ENCODE measurements at places on chromosomes 6 and 20.

DNA sequence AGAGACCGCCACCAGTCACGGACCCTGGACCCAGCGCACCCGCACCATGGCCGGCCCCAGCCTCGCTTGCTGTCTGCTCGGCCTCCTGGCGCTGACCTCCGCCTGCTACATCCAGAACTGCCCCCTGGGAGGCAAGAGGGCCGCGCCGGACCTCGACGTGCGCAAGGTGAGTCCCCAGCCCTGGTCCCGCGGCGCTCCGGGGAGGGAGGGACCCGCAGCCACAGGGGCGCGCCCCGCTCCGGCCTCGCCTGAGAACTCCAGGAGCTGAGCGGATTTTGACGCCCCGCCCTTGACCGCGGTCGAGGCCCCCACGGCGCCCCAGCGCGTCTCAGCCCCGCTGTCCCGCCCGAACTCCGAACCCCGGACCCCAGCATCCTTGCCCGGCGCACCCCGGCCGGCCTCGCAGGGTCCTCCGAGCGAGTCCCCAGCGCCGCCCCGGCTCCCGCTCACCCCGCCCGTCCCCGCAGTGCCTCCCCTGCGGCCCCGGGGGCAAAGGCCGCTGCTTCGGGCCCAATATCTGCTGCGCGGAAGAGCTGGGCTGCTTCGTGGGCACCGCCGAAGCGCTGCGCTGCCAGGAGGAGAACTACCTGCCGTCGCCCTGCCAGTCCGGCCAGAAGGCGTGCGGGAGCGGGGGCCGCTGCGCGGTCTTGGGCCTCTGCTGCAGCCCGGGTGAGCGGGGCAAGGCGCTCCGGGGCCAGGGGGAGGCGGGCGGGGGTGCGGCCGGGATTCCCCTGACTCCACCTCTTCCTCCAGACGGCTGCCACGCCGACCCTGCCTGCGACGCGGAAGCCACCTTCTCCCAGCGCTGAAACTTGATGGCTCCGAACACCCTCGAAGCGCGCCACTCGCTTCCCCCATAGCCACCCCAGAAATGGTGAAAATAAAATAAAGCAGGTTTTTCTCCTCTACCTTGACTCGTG lies at the start of gene OXT:
OXT (plus strand) TSS at position 11 of the 920 bp plus-strand sequence; CDS start at position 47, 36 bp downstream.
- no peak for DNase-seq

- DNase-seq: no peak
Measured at GRCh38 chr20:21519136-21519584, 5.3 kb upstream of the NKX2-2 start.

DNA sequence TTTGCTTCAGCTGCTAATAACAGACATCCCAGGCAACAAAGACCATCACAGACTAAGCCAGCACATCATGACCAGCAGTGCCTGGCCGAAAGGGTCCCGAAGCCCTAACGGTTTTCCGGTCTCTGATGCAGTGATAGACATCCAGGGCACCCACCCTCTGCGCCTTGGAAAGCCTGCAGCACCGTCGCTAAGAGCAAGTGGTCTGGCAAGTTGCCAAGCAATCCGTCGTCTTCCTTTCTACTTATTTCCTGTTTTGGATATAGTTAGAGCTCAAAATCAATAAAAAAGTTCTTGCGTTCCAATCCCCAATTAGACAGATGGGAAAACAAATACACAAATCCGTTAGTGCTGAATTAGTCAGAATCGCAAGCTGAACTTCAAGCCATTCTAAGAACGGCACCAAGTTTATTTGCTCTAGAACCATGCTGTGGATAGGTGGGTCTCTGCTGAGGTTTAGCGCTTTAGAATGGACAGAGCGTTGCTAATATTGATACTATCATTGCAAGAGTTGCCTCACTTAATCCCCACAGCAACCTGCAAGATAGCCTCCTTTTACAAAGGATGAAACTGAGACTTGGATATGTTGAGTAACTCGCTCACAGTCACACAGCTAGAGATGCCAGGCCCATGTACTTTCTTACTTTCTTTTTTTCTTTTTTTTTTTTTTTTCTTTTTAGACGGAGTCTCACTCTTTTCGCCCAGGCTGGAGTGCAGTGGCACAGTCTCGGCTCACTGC lies 163.3 kb upstream of the SNX9 start:
- no peak for DNase-seq

DNA sequence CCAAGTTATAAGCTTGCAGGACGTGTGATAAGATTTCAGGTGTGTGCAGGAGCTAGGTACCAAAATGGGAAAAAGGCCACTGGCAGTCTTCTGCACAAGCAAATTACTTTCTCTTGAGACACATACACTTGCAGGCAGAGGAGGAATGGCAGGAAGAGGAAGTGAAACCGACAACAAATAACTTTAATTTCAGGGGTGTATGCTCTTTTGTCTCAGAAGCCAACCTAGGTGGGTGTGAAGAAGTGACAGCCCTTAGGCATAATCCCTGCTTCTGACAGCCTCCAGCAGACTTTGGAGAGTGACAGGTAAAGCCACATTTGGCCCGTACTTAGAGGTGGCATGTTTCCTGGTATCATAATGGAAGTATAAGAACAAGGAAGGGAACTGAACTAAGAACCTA lies 118.8 kb upstream of the TRAF3IP2 start:
- peak; percentile 45 for DNase-seq

GRCh38 chr6:166005944-166006899 lies 161.4 kb downstream of the TBXT start:
- DNase-seq: no peak

- DNase-seq: no peak
Measured at GRCh38 chr20:49675368-49676151, 38.1 kb downstream of the B4GALT5 start.

GRCh38 chr6:112651239-112651638 lies 304.1 kb downstream of the RFPL4B start:
- no peak for DNase-seq

- no peak for DNase-seq
Measured at GRCh38 chr6:53366128-53366641, 17.4 kb upstream of the ELOVL5 start.

GRCh38 chr6:87925373-87926060 lies 122.1 kb upstream of the SPACA1 start:
- DNase-seq: peak; percentile 60

GRCh38 chr6:167827583-167828324 lies 1.0 kb downstream of the AFDN start:
- peak; percentile 51 for DNase-seq

GRCh38 chr20:51500311-51500710 lies 42.2 kb downstream of the NFATC2 start:
- peak; percentile 51 for DNase-seq

DNA sequence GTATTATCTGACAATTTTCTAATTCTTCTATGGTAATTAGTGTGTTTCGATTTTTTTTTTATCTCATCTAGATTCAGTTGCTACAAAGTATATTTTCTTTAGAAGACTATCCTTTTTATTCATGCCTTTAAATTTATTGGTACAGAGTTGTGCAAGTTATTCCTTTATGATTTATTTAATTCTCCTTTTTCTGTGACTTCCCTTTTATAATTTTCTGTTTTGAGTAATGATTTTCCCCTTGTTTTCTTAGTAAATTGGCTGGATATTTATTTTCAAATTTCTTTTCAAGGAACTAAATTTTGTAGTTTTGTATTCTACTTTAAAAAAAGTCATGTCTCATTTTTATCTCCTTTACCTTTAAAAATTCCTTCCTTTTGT lies 2.4 kb upstream of the IL22RA2 start:
- no peak for DNase-seq

- DNase-seq: no peak
Measured at GRCh38 chr6:154549179-154549578, 38.7 kb upstream of the CNKSR3 start.

GRCh38 chr6:41439524-41440418 lies 104.4 kb downstream of the NCR2 start:
- peak; percentile 34 for DNase-seq

DNA sequence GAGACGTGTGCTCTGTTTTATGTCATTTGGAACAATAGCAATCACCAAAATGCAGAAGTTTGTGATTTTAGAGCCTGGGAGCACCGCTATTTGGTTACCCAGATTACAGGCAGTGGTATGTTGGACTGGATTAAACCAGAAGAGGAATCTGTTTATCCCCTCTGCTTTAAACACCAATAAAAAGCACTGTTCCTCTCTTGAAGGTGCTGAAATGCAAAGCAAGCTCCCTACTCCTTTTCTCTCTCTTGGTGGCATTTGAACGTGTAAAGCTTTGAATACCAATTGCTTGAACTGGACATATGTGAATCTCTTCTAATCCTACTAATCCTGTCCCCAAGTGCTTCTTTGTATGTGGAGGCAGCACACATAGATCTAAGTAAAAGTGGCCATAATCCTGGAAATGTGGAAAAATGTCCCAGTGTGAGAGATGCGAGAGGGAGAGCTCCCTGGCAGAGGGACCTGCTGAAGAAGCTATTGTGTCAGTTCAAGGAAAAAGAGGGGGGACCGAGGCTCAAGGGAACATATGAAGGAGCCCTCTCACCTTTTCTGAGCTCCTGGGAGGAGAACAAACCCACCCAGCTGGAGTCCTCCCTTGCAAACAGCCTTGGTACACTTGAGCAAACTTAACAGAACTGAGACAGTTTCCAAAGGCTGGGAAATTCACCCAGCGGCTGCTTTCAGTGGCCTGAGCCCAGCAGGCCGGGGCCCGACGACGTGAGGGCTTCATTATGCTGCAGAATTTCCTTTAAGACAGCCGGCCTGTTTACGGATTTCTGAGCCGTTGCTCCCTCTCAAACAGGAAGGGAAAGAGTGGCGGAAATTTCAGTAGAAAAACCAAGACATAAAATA lies 18.8 kb upstream of the OLIG3 start:
- DNase-seq: no peak

- no peak for DNase-seq
Measured at GRCh38 chr6:117317261-117317660, 51.9 kb downstream of the VGLL2 start.

DNA sequence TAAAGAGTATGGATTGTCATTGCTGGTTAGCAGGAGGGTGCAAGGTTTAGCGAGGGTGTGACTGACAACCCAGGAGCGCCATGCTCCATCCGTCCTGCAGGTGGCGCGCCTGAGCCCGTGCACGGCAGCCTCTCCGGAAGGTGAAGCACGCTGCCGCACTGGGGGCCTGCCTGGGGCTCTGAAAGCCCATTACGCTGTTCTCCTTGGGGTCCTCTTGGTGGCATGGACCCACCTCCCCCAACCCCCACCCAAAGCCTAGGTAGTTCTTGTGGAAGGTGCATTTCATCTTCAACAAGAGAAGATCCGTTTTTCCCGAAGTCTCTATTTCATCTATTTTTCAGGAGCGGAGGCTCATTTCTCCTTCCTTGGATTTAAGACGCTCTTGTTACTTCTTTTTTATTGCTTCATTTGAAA lies 197.4 kb upstream of the KCNG1 start:
- peak; percentile 72 for DNase-seq

GRCh38 chr20:38831995-38832620 lies 26.6 kb downstream of the PPP1R16B start:
- DNase-seq: no peak

- no peak for DNase-seq
Measured at GRCh38 chr6:30841644-30842504, 42.4 kb upstream of the DDR1 start.

GRCh38 chr6:33192671-33193602 lies 670 bp upstream of the COL11A2 start:
- DNase-seq: peak; percentile 56

GRCh38 chr20:50356525-50356885 lies 153.7 kb upstream of the PTPN1 start:
- DNase-seq: no peak

DNA sequence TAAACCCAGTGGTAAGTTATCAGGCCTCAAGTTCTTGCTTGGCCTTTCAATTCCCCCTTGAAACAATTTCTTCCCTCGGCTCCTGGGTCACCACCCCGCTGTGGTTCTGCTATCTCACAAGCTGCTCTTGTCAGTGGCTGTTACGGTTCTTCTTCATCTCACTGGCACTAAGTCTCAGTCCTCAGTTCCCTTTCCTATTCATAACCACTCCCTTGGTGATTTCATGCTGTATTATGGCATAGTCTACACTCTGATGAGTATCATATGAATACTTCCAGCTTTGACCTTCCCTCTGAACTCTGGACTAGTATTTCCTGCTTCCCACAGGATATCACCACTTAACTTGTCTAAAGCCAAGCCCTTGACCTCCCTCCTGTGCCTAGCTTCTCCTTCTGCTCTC lies 7.9 kb downstream of the TAAR1 start:
- DNase-seq: peak; percentile 9

GRCh38 chr20:9408422-9409300 lies 105.7 kb upstream of the LAMP5 start:
- DNase-seq: no peak

DNA sequence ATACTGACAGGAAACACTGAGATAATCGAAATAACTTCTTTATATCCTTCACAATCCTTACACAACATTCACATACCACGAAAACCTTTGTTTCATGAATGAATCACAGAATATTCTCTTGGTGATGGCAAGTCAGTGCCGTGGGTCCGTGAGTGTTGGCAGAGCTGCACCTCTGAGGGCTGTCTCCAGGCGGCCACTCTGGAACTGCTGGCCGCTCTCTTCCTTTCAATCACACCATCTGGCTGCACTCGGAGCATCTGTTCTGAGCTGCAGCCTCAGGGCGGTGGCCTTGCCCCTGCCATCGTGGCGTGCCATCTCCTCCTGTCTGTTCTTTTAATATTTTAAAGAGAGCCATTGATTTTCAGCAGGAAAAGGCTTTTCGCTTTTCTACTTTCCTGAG lies 129.4 kb upstream of the AFDN start:
- DNase-seq: no peak
